ENCODE measurements at places on chromosomes 12 and 14.

DNA sequence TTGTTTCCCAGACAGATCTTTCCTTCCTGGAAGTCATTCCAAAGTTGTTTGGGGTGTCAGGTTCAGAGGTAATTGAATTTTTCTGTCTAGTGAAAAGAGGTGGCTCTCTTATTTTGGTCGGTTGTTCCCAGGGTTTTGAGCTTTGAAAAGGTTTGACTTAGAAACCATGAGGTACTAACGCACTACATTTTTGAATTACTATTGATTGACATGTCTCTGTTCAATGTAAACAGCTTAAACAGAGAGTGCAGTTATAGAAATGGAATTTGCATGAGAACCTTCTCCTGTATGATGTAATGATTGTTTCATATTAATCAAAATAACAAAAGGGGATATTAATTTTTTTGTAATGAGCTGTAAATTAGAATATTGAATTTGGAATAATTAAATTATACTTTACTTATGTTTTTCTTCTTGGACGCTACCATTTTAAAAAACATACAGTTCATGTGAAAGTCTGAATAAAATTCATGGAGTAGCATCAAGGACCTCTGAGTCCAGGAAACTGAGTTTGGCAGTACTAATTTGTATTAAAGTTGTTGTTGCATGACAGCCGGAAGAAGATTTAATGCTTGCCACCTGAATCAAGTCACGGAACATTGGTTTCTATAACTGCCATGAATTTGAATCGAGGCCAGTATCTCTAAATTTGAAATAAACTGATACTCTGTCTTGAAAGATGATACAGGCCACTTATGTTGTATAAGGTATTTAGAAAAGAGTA is 41.7 kb downstream of the NPAS3 start:
- DNase-seq = no peak

DNA sequence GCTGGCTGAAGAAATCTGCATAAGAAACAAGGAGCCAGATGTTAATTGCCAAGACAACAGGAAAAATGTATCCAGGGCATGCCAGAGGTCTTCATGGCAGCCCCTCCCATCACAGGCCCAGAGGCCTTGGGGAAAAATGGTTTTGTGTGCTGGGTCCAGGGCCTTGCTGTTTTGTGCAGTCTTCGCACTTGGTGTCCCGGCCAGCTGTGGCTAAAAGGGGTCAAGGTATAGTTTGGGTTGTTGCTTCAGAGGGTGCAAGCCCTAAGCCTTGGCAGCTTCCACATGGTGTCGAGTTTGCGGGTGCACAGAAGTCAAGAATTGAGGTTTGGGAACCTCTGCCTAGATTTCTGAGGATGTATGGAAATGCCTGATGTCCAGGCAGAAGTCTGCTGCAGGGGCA is 29.9 kb upstream of the CNTN1 start:
- DNase-seq = no peak

- no peak for DNase-seq
Observed at GRCh38 chr14:59189091-59189785, 771 bp downstream of the DAAM1 start.

GRCh38 chr12:98344046-98344930 is 171.1 kb upstream of the TMPO start:
- no peak for DNase-seq

DNA sequence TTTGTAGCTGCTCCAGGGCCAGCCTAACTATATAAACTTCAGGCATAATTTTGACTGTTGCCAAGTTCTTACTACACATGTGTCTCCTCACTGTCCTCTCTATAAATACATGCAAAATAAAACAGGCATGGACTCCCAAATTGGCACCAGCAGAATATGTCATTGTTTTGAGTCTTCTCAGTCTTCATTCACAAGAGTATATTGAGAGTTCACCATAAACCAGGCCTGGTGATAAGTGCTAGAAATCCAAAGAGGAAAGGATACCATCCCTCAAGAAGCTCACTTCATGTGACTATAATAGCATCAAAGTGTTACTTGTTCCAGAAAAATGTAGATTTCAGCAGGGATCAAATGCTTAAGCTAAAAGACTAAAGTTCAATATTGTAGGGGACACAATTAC is 13.7 kb downstream of the GPR19 start:
- no peak for DNase-seq

GRCh38 chr12:91890742-91891141 is 254.9 kb downstream of the BTG1 start:
- no peak for DNase-seq

GRCh38 chr12:3106579-3106978 is 29.4 kb downstream of the TSPAN9 start:
- no peak for DNase-seq

DNA sequence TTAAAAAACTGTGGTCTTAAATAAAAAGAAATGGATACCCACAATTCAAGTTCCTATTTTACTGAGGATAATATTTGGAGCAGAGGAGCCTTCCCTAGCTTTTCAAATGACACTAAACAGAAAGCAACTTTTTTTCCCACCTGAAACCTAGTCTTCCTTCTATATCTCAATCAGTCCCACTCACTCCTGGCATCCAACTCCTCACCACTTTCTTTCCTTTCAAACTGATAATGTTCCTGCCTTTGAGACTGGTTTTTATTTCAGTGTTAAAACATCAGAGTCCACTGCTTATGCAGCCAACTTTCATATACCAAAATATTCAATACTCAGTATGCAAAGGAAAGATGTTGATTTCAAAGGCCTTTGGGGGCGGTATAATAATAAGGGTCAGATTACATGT is 225.6 kb downstream of the GXYLT1 start:
- DNase-seq = no peak

DNA sequence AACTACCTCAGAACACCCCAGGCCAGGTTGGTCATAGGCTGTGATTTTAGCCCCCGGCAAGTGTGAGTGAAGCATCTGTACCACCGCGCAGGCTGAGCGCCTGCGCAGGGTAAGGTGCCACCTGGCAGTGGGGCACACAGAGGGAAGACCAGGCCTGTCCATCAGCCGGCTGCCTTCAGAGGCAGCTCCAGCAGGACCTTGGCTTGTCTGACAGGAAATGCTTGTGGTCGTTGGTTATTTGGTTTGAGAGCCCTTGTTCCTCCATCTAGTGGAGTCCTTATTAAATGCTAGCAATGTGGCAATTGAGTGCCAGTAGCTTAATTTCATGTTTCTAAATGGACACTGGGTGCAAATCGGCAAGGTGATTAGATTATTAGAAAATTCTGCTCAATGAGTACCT is 27.5 kb downstream of the SLC25A29 start:
- DNase-seq = peak; percentile 20

DNA sequence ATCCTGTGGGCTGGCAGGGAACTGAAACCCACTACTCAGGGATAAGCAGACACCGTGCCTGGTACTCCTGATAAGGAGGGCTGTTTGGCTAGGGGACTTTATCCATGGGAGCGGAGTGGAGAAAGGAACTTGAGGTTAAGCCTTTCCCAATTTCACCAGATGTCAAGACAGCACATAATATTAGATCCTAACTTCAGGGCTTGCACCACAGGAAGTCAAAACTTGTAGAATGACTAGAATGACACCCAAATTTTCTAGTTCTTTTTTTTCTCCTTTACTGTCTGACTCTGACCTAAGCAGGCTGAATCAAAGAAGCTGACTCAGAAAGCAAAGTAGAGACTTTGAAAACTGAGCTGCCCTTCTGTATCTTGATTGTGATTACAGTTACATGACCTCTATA is 7.1 kb upstream of the CGRRF1 start:
- no peak for DNase-seq

DNA sequence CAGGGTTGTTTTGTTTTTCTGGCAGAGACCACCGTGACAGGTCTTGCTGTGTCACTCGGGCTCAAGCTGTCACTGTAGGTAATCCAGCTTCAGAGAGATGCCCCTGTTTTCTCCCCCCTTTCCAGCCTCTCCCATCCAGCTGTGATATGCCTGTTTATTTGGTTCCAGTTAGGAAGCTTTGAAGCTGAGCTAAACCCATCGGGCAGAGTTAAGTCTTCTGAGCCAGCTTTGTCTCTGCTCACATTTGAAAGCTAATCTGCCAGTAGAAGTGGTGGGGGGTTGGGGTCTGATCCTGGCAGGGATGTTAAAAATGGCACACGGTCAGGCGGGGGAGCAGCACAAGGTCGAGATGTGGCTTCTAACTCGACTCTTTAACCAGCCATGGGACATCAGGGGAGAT is 130.0 kb downstream of the TSPAN9 start:
- no peak for DNase-seq

DNA sequence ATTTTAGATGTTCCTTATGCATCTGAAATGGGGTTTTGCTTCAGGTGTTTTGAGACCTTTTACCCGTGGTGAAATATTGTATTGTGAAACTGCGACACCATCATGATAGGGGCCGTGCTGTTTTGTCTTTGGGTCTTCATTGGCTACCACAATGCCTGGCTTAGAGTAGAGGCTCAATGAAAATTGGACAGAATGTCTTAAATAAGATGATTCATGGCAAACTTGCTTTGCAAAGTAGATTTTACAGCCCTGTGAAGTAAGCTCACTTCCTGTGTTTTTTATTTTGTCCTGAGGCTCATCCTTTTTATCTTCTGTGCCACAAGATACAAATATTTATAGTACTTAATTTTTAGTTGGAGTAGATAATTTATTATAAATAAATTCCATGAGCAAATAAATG is 111.3 kb upstream of the FRMD6 start:
- no peak for DNase-seq

- no peak for DNase-seq
Observed at GRCh38 chr12:80242321-80242720, 143.0 kb downstream of the OTOGL start.

GRCh38 chr12:119593578-119594398 is at the start of gene TMEM233:
Gene TMEM233, plus strand, starts transcription at chr12:119593774. Its CDS starts 75 bp downstream, at chr12:119593849.
- DNase-seq = no peak

GRCh38 chr12:46557539-46558373 is 185.2 kb upstream of the SLC38A2 start:
- DNase-seq = peak; percentile 93

DNA sequence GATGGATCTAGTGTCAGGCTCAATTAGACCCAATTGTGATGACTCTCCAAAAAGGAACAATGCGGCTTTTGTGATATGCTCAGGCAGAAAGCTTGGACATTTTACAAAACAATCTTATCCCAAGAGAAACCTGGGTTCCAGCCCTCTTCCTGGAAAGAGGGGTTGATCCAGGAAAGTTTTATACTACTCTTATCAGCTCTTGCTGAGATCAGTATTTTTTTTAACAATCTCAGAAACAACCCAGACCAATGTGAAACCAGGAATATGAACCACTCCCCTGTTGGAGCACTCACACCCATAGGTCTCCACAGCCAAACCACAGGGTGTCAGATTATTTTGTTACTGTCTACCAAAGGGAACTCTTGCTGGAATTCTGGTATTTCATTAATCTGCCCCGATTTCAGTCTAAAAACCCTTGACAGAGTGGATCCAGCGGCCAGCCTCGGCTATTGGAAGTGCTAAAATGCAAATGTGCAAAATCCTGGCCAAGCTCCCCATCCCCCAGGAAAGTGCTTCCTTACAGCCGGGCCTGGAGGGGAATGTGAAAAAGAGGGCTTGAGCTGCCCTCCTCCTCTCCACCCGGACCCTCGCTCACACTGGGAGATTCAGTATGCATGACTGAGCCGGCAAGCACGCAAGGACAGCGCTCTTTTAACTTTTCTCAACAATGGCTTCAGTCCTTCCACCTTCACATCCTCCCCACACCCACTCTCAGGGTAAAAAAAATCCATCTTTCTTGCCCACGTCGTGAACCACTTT is 4.0 kb downstream of the FBXL14 start:
- no peak for DNase-seq

DNA sequence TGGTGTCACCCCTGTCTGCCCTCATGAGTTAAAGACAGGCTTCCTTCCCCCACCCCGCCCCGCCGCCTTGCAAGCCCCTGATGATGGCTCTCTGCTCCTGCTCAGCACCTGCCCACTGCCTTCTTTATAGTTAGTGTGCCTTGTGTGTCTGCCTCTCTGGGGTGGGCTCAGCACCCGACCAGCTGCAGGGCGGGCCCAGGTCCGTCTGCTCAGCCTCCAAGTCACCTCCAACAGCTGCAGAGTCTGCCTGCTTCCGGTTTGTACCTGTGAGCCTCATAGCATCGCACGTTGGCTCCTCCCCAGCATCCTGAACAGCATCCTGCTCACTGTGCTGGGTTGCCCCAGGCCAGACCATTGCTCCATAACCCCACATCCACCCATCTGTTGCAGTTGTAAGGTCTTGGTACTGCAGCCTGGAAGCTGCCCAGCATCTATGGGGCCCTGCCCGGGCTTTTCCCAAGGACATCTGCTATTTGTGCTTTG is 3.5 kb downstream of the TGFB3 start:
- no peak for DNase-seq

- no peak for DNase-seq
Observed at GRCh38 chr12:2510045-2510444, 284.7 kb upstream of the FKBP4 start.

- no peak for DNase-seq
Observed at GRCh38 chr12:77998236-77998786, 167.6 kb downstream of the NAV3 start.

DNA sequence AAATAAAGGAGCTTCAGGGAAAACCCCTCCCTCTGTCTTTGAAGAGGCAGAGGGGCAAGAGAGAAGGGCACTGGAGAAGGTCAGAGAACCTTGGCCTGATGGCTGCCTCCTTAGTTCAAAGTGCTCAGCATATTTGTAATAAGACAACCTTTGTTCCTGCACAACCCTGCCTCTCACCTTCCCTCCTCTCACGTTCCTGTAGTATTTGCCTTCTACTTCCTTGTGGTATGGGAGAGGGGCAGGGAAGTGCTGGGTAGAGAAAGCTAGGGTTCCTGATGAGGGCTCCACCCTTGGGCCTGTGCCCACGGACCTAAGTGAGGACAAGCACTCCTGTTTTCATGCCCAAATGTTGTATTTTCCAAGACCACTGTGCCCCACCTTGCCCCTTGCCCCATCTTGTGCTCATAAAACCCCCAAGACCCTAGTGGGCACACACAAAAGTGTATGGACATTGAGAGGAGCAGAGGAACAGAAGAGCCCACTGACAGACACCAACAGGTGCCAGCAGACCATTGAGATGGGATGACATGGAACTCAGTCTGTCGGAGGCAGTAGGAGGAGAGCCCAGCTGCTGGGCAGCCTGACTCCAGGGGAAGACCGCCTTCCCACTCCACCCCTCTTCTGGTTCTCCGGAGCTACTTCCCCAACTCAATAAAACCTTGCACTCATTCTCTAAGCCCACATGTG is 261.5 kb upstream of the CCDC196 start:
- DNase-seq = no peak

GRCh38 chr14:92121207-92121669 is 268 bp downstream of the NDUFB1 start:
- DNase-seq = no peak

DNA sequence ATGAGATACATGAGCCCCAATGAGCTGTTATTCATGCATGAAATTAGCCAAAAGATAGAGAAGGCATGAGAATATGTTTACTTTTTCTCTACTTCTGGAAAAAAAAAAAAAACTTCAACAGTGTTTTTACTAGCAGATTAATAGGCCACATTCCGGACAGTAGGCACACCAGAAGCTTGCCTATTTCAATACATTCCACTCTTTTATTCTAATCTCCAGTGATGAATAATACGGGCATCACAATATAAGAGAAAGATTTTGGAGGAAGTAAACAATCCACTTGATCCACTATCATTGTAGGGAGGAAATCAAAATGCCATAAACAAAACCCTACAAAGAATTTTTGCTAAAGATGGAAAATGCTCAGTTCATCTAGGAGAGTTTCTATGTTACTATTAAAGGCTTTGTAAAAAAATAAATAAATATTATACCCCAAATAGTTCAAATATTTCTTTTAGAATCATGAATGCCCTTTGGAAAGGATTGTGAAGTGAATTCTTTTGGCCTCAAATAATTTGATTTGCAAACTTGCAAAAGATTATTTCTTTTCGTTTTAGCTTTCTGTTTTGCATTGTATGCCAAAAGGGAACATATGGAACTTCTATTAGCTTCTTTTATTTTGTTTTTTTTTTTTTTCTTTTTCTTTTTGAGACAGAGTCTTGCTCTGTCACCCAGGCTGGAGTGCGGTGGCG is 232.6 kb downstream of the EPS8 start:
- DNase-seq = no peak

All from AG09319 (cell line).